ENCODE measurements at places on chromosomes 12 and 14. TPM values are rescaled to one million over a fixed set of nuclear protein-coding genes. Genes with fewer than 3 reads are reported as not detected.

- DNase-seq: no peak
- no peaks in the 10 kb centered on the region for H3K36me3 ChIP-seq
- H3K27me3 ChIP-seq: no peaks in the 10 kb centered on the region
- H3K27ac ChIP-seq: no peak overlapping the region
- H3K4me1 ChIP-seq: no peaks in the 10 kb centered on the region
Observed at GRCh38 chr14:47626151-47627035, 49.0 kb downstream of the MDGA2 start.

- H3K27ac ChIP-seq: no peak overlapping the region
- DNase-seq: peak; percentile 35
- H3K4me3 ChIP-seq: peak overlapping the region; percentile 55
- H3K4me1 ChIP-seq: peaks cover 2% of the 10 kb centered on the region
- H3K36me3 ChIP-seq: no peaks in the 10 kb centered on the region
Observed at GRCh38 chr12:62632411-62632918, 165.8 kb downstream of the MON2 start.

DNA sequence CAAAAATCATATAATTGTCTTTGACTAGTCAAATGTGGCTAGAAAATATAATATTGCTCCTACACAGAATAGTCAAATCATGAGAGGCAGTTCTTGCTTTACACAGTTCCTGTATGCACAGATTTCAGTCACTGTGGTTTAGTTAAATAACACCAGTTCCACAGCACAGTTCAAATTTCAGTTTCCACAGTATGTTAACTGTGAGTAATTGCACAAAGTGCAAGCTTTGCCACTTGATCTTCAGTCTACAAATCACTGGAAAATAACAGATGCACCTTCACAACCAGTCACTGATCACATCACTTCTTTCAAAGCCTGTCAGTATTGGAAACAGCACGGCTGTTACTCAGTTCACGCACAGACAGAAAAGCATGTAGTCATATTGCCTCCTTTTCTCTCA lies 38.7 kb downstream of the KCNH5 start:
- no peak overlapping the region for H3K4me3 ChIP-seq
- H3K27me3 ChIP-seq: no peaks in the 10 kb centered on the region
- DNase-seq: no peak
- H3K27ac ChIP-seq: no peak overlapping the region
- H3K36me3 ChIP-seq: no peaks in the 10 kb centered on the region
- H3K4me1 ChIP-seq: no peaks in the 10 kb centered on the region

DNA sequence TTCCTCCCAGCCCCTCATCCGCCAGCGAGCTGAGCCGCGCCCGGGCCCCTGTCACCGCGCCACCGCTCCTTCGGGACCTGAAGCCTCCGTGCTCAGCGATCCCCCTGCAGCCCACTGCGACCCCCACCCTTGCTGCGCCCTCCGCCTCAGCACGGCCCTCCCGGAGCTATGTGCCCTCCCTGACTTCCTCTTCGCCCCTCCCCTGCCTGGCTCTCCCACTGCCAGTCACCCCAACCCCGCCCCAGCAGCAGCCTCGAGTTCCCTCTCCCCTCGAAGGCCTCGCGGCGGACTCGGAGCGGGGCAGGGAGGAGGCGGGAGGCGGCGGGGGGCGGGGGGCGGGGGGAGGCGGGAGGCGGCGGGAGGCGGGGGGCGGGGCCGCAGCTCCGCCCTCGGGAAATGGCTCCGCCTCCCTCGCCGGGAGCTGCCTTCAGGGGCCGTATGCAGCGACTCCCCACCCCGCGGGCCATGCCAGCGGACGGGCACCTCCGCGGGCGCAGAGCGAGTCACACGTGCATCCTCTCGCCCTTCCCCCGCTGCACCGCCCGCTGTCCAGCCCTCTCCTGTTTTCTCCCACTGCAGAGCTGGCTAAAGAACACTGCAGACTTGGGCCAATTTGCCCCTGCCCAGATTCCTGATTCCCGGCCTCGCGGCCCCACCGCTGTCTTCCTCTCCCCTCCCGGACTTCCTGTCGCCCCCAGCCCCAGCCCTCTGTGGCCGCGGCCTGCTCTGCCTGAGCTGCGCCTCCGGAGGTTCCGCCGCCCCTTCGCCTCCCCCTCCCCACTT lies 29.1 kb upstream of the ADIPOR2 start:
- no peaks in the 10 kb centered on the region for H3K27me3 ChIP-seq
- H3K36me3 ChIP-seq: no peaks in the 10 kb centered on the region
- H3K4me3 ChIP-seq: peak overlapping the region; percentile 45
- H3K4me1 ChIP-seq: peaks cover 8% of the 10 kb centered on the region

DNA sequence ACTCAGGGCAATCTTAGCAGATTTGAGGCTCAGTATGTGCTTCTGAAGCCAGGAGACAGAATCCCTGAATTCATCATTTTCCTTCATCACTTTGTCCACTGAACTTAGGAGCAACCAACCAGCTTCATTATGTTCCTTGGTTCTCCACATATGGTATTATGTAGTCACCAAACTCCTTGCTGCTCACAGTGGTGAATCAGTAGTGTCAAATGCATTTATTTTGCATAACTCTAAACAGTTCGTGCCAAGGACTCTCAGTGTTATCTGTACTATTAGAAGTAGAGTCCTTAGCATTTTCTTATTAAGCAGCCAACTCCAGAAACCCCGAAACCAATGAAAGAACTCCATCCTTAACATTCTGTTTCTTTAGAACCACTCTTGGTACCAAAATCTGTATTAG lies 466.9 kb upstream of the RGS6 start:
- peaks cover 1% of the 10 kb centered on the region for H3K4me1 ChIP-seq
- H3K27me3 ChIP-seq: no peaks in the 10 kb centered on the region
- H3K36me3 ChIP-seq: no peaks in the 10 kb centered on the region

GRCh38 chr14:48672506-48672905 lies 913.7 kb downstream of the RPS29 start:
- no peaks in the 10 kb centered on the region for H3K27me3 ChIP-seq
- H3K36me3 ChIP-seq: no peaks in the 10 kb centered on the region
- no peak for DNase-seq
- no peak overlapping the region for H3K4me3 ChIP-seq
- no peaks in the 10 kb centered on the region for H3K4me1 ChIP-seq

- peaks cover 3% of the 10 kb centered on the region for H3K4me1 ChIP-seq
- H3K27ac ChIP-seq: peak overlapping the region; percentile 87
- no peak for DNase-seq
- no peaks in the 10 kb centered on the region for H3K36me3 ChIP-seq
Observed at GRCh38 chr12:101696251-101697196, 916 bp upstream of the CHPT1 start.

GRCh38 chr14:64187331-64187730 lies 106.8 kb downstream of the ESR2 start:
- H3K27ac ChIP-seq: peak overlapping the region; percentile 54
- DNase-seq: no peak
- no peak overlapping the region for H3K4me3 ChIP-seq
- H3K36me3 ChIP-seq: no peaks in the 10 kb centered on the region

GRCh38 chr14:70713511-70713916 lies 71.8 kb downstream of the TTC9 start:
- no peaks in the 10 kb centered on the region for H3K36me3 ChIP-seq
- H3K4me3 ChIP-seq: no peak overlapping the region
- DNase-seq: no peak
- H3K4me1 ChIP-seq: no peaks in the 10 kb centered on the region

GRCh38 chr14:67426983-67427606 lies 15.1 kb upstream of the PLEK2 start:
- H3K36me3 ChIP-seq: no peaks in the 10 kb centered on the region
- no peaks in the 10 kb centered on the region for H3K4me1 ChIP-seq
- no peak overlapping the region for H3K27ac ChIP-seq
- H3K27me3 ChIP-seq: no peaks in the 10 kb centered on the region

GRCh38 chr12:31009976-31010375 lies 63.7 kb upstream of the DDX11 start:
- no peaks in the 10 kb centered on the region for H3K36me3 ChIP-seq
- no peak overlapping the region for H3K4me3 ChIP-seq
- H3K27ac ChIP-seq: no peak overlapping the region
- DNase-seq: no peak

GRCh38 chr12:71607494-71608330 lies 55.9 kb downstream of the ZFC3H1 start:
- no peak overlapping the region for H3K4me3 ChIP-seq
- H3K36me3 ChIP-seq: no peaks in the 10 kb centered on the region
- DNase-seq: no peak
- no peaks in the 10 kb centered on the region for H3K27me3 ChIP-seq
- no peaks in the 10 kb centered on the region for H3K4me1 ChIP-seq

GRCh38 chr12:67669217-67669933 lies 20.8 kb downstream of the DYRK2 start:
- no peaks in the 10 kb centered on the region for H3K36me3 ChIP-seq
- H3K4me3 ChIP-seq: no peak overlapping the region
- H3K27ac ChIP-seq: no peak overlapping the region
- DNase-seq: no peak
- peaks cover 9% of the 10 kb centered on the region for H3K4me1 ChIP-seq
- H3K27me3 ChIP-seq: no peaks in the 10 kb centered on the region

DNA sequence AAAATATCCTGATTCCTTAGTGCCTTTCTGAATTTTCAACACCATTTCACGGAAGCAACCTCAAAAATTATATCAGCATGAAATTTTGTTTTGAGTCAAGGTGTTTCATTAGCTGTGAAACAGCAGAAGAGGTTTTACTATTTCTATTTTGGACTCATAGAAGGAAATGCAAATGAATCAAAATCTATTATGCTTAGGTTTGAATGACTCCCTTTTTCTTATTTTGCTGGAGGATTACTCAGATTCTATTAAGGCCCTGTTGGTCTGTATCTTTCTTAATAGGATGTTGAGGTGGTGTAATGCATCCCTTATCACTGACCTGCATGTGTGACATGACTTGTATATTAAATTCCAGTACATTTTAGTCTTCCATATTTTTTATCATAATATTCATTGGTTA lies 165.8 kb downstream of the TMTC2 start:
- H3K27me3 ChIP-seq: no peaks in the 10 kb centered on the region
- DNase-seq: no peak
- H3K36me3 ChIP-seq: no peaks in the 10 kb centered on the region
- no peaks in the 10 kb centered on the region for H3K4me1 ChIP-seq
- H3K4me3 ChIP-seq: no peak overlapping the region

- no peaks in the 10 kb centered on the region for H3K4me1 ChIP-seq
- no peak overlapping the region for H3K27ac ChIP-seq
- no peak overlapping the region for H3K4me3 ChIP-seq
- DNase-seq: no peak
Observed at GRCh38 chr14:94987409-94987808, 169.9 kb downstream of the DICER1 start.

- H3K27me3 ChIP-seq: no peaks in the 10 kb centered on the region
- no peak overlapping the region for H3K27ac ChIP-seq
- no peak overlapping the region for H3K4me3 ChIP-seq
- no peaks in the 10 kb centered on the region for H3K36me3 ChIP-seq
- no peak for DNase-seq
- H3K4me1 ChIP-seq: peaks cover 2% of the 10 kb centered on the region
Observed at GRCh38 chr14:44531658-44532057, 24.6 kb upstream of the FSCB start.

DNA sequence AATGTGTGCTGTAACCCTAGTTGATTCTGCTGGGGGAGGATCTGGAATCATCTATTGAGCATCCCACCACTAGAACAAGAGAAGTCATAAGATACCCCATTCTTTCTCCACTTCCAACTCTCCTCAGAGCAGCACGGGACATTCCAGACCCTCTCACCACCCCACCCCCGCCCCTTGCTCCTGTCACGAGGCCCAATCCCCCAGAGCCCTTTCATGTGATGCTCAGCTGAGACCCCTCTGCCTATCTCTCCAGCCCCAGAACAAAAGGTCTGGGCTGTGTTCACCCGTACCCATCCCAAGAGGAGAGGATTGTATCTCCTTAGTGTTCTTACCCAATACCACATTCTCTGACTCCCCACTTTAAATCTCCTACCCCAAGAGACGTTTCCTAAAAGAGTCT lies 602 bp downstream of the PMEL start:
- no peaks in the 10 kb centered on the region for H3K27me3 ChIP-seq
- no peaks in the 10 kb centered on the region for H3K36me3 ChIP-seq
- H3K27ac ChIP-seq: no peak overlapping the region
- peaks cover 9% of the 10 kb centered on the region for H3K4me1 ChIP-seq
- H3K4me3 ChIP-seq: no peak overlapping the region

DNA sequence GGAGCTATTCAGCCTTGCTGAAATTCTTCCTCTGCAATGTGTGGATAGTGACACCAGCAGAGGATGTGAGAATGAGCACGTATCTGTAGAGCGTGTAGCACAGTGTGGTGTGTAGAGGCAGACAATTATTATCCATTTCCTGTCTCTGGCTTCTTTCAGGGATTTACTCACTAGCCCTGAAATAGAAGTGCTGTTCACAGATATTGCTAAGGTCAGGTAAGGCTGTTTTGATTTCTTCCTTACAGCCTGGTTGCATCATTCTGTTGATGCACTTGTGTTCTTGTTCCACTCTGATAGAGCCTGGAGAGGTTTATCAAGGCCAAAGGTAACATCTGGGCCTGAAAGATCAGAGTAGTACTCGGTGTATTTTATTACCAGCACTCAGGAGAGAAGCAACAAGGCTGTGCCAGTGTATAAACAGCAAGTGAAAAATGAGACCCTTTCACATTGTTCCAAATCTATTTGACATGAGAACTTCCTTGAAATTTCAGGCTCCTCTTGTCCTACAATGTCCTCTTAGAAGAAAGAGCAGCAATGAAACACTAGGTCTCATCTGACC lies 16.7 kb downstream of the ARG2 start:
- no peaks in the 10 kb centered on the region for H3K4me1 ChIP-seq
- no peak overlapping the region for H3K4me3 ChIP-seq
- H3K36me3 ChIP-seq: no peaks in the 10 kb centered on the region
- no peaks in the 10 kb centered on the region for H3K27me3 ChIP-seq

The COX6A1 gene
- 633 TPM for total RNA-seq

The ACVRL1 gene
- 5.7 TPM for total RNA-seq

The SIX1 gene
- 0.18 TPM for total RNA-seq
